ENCODE measurements at places on chromosomes 2 and 18. TPM values are rescaled to one million over a fixed set of nuclear protein-coding genes. Genes with fewer than 3 reads are reported as not detected.

DNA sequence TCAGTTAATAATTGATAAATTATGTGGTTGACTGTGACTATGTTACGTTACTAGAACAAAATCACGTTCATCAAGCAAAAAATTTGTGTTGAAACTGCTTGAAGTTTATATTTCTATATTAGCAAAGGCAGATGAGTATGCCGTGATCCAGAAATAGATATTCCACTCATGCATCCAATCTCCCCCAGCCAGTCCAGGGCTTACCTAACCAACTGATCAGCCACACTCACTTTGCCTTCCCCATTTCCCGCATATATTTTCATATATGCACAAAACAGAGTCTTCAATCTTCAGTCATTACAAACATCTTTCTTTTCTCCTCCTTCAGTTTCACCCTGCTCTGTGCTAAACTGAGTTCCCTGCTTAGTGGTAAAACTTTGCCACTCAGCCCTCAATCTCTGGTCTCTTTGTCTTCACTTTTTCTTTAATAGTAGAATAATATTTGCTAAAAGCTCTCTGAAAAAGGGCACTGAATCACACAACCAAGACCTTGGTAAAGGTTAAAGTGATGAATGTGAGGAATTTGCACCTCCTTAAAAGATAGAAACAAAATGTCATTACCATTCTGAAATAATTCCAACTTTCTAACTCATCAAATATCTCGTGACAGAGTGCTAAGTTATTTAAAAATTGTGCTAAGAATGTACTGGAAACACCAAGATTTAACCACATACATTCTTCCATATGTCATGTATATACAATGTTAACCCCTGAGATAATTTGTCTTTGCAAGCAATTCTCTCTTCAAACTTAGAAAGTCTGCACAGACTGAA, 893.2 kb upstream of the CRIM1 start:
- no peak for DNase-seq
- H3K4me1 ChIP-seq: peaks cover 70% of the 10 kb centered on the region
- H3K36me3 ChIP-seq: no peaks in the 10 kb centered on the region
- H3K27ac ChIP-seq: peak overlapping the region; percentile 92

DNA sequence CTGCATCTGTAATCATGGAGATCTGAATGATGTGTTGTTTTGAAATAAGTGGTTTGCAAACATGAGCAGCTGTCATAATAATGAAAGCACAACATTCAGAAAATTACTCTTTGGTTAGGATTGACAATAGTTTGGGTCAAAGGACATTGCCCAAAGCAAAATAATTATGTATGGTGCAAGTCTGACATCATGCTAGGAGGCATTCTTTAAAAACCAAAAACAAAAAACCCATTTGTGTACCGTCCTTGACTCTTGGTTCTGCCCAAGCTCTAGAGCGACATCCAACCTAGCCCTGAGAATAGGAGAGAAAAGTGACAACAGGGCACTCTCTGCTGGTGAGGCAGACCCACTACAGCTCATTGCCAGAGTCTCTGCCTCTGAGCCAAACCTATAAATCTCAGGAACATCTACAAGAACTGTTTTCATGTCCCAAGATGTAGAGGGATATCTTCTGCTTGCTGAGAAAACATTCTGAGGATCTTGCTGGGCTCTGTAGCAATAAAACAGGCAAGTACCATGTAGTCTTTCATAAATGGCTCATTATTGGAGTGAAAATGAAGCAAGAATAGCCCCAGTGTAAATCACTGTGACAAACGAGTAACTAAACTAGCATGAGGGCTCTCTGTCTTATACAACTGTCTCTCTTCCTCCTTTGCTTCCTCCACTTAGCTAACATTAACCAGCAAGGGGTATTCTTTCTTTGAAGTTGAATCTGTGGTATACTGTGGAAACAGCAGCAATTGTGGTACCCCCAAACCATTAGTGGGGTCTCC, 266.8 kb upstream of the CXCR4 start:
- no peak overlapping the region for H3K4me3 ChIP-seq
- no peak overlapping the region for H3K27ac ChIP-seq
- no peaks in the 10 kb centered on the region for H3K27me3 ChIP-seq

- H3K36me3 ChIP-seq: no peaks in the 10 kb centered on the region
- peak overlapping the region; percentile 90 for H3K4me3 ChIP-seq
- H3K27me3 ChIP-seq: no peaks in the 10 kb centered on the region
- peaks cover 71% of the 10 kb centered on the region for H3K4me1 ChIP-seq
- DNase-seq: no peak
- peak overlapping the region; percentile 97 for H3K27ac ChIP-seq
These were observed 103.5 kb downstream of the SPTBN1 start for GRCh38 chr2:54559593-54560145.

- peaks cover 23% of the 10 kb centered on the region for H3K4me1 ChIP-seq
- no peak overlapping the region for H3K27ac ChIP-seq
- no peak for DNase-seq
- peaks cover 25% of the 10 kb centered on the region for H3K36me3 ChIP-seq
- H3K27me3 ChIP-seq: no peaks in the 10 kb centered on the region
- no peak overlapping the region for H3K4me3 ChIP-seq
These were observed 41.9 kb downstream of the ZNF521 start for GRCh38 chr18:25310045-25310444.

DNA sequence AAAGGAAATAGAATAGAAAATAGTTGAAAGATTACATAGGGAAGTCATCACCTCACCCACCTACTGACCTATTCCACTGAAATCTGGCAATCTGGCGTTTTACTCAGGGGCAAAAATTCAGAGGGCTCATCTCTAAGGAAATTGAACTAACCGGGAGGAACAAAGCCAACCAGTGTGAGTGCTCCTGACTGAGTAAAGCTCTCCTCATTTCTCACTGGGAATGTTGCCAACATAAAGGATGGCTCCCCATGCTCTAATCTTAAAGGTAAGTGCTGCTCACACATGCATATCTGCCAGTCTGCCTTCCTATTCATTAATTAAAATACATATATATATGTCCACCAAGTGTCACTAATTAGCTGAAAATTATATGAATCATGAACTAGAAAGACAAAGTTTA, 13.5 kb upstream of the DOK6 start:
- H3K27ac ChIP-seq: no peak overlapping the region
- no peak overlapping the region for H3K4me3 ChIP-seq
- no peak for DNase-seq

- H3K36me3 ChIP-seq: peaks cover 10% of the 10 kb centered on the region
- peaks cover 30% of the 10 kb centered on the region for H3K4me1 ChIP-seq
- no peak for DNase-seq
- no peaks in the 10 kb centered on the region for H3K27me3 ChIP-seq
- no peak overlapping the region for H3K4me3 ChIP-seq
These were observed 220.1 kb upstream of the CTAGE1 start for GRCh38 chr18:22637787-22638186.

DNA sequence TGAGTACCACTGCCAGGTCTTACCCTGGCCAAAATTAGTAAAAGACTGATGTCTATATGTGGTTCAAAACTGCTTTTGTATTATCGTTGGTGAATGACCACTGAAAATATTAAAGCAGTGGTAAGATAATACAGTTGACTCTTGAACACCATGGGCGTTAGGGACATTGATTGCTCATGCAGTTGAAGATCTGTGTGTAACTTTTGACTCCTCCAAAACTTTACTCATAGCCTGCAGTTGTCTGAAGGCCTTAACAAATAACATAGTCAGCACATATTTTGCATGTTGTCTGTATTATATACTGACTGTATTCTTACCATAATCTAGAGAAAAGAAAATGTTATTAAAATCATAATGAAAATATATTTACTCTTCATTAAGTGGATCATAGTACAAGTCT, 5.8 kb upstream of the ANKRD12 start:
- no peaks in the 10 kb centered on the region for H3K27me3 ChIP-seq
- H3K27ac ChIP-seq: no peak overlapping the region
- peaks cover 40% of the 10 kb centered on the region for H3K36me3 ChIP-seq
- H3K4me1 ChIP-seq: peaks cover 11% of the 10 kb centered on the region
- no peak overlapping the region for H3K4me3 ChIP-seq
- DNase-seq: no peak

DNA sequence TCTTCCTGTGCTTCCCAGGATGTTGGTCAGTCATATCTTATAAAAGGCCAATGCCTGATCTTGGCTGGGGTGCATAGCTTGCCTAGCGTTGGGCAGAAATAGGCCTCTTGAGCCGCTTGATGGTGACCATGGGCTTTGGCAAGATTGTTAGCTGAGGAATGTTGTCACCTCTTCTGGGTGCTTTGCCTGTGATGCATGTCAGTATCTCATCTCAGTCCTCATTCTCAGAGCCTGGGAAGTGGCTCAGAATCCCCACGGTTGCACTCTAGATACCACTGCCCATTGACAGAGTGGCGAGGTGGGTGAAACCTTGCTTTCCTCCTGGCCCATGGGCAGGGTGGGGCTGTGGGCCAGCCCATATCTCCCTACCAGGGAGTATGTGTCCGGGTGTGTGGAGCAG, 79.2 kb upstream of the MGAT5 start:
- no peak overlapping the region for H3K4me3 ChIP-seq
- no peaks in the 10 kb centered on the region for H3K27me3 ChIP-seq
- H3K4me1 ChIP-seq: peaks cover 12% of the 10 kb centered on the region
- H3K36me3 ChIP-seq: no peaks in the 10 kb centered on the region
- no peak for DNase-seq

DNA sequence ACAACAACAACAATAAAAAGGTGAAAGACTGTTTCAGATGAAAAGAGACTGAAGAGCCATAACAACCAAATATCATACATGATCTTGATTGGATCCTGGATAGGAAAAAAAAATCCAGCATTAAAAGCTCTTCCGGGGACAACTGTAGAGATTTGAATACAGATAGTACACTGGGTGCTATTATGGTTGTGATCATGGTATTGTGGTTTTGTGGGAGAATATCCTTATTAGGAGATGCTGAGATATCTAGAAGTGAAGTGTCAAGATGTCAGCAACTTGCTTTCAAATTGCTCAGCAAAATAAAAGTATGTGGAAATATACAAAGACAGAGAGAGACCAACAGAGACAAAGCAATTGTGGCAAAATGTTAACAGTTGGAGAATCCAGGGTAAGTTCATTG, 15.5 kb upstream of the SPATA3 start:
- H3K4me3 ChIP-seq: no peak overlapping the region
- no peaks in the 10 kb centered on the region for H3K36me3 ChIP-seq
- H3K27ac ChIP-seq: no peak overlapping the region
- H3K27me3 ChIP-seq: peaks cover 10% of the 10 kb centered on the region
- no peaks in the 10 kb centered on the region for H3K4me1 ChIP-seq

GRCh38 chr2:54274781-54275242, 18.8 kb upstream of the TSPYL6 start:
- no peaks in the 10 kb centered on the region for H3K36me3 ChIP-seq
- no peak for DNase-seq
- no peak overlapping the region for H3K4me3 ChIP-seq
- H3K27ac ChIP-seq: peak overlapping the region; percentile 38
- peaks cover 3% of the 10 kb centered on the region for H3K4me1 ChIP-seq

DNA sequence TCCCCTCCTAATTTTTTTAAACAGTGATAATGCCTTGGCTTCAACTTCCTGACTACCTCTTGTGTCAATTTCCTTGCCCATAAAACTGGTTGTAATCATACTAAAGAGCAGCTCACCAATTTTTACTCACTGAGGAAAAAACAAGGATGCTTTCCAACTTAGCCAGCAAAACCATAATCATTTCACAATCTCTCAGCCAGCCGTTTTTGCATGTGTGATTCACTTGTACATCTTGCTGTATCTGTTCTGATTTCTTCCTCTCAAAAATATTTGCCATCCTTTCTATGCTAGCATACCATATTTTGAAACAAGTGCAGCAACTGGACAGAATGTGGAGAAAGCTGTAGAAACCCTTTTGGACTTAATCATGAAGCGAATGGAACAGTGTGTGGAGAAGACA, 60.7 kb downstream of the RAB27B start:
- no peak overlapping the region for H3K4me3 ChIP-seq
- H3K27ac ChIP-seq: no peak overlapping the region
- DNase-seq: no peak
- H3K4me1 ChIP-seq: no peaks in the 10 kb centered on the region

GRCh38 chr2:96839293-96839874, 4.4 kb downstream of the ANKRD23 start:
- H3K27ac ChIP-seq: no peak overlapping the region
- peaks cover 2% of the 10 kb centered on the region for H3K4me1 ChIP-seq
- DNase-seq: no peak
- H3K4me3 ChIP-seq: no peak overlapping the region
- H3K36me3 ChIP-seq: no peaks in the 10 kb centered on the region

DNA sequence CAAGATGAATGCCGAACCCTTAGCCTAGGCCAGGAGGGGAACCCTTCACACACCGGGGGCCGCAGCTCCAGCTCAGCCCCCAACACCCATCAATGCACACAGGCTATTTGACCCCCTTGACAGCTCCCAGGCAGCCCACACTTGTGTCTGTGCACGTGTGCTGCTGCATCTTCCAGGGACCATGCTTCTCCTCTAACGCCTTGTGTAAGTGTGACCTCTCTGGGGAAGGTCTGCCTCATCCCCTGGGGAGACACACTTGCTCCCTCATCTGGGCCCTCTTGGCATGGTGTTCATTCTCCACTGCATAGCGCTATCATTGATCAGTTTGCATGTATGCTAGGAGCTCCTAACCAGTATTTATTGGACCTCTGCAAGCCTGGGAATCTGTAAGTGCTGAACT, 120.0 kb upstream of the FHL2 start:
- peaks cover 34% of the 10 kb centered on the region for H3K27me3 ChIP-seq
- no peak overlapping the region for H3K4me3 ChIP-seq
- H3K27ac ChIP-seq: no peak overlapping the region
- peak; percentile 56 for DNase-seq
- H3K4me1 ChIP-seq: peaks cover 27% of the 10 kb centered on the region

GRCh38 chr2:226122041-226122440, 677.6 kb downstream of the IRS1 start:
- no peaks in the 10 kb centered on the region for H3K36me3 ChIP-seq
- no peak overlapping the region for H3K27ac ChIP-seq
- H3K4me1 ChIP-seq: peaks cover 45% of the 10 kb centered on the region
- no peaks in the 10 kb centered on the region for H3K27me3 ChIP-seq
- no peak overlapping the region for H3K4me3 ChIP-seq
- DNase-seq: no peak

DNA sequence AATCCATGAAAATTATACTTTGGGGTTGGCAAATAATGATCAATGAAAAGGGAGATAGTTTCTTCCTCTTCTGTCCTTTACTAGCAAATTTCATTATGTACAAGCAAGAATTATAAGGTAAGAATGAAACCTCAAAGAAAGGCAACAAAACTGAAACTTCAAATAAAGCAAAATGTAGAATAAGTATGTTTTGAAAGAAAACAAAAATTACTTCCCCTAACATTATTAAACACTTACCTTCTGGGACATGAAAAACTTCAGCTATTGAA, 29.4 kb downstream of the THADA start:
- H3K36me3 ChIP-seq: peaks cover 33% of the 10 kb centered on the region
- H3K27ac ChIP-seq: peak overlapping the region; percentile 44
- no peak overlapping the region for H3K4me3 ChIP-seq
- H3K27me3 ChIP-seq: no peaks in the 10 kb centered on the region

GRCh38 chr2:174524527-174524926, 37.7 kb upstream of the GPR155 start:
- peaks cover 48% of the 10 kb centered on the region for H3K27me3 ChIP-seq
- no peak for DNase-seq
- peaks cover 2% of the 10 kb centered on the region for H3K36me3 ChIP-seq
- H3K4me3 ChIP-seq: no peak overlapping the region

ACTR1B gene
- total RNA-seq: 54.4 TPM

CNDP1 gene
- not detected for total RNA-seq

SULT1C3 gene
- total RNA-seq: not detected

ZBTB7C gene
- 0.11 TPM for total RNA-seq

CABYR gene
- total RNA-seq: 3.9 TPM

PLGLB2 gene
- 7.0 TPM for total RNA-seq

OR6B2 gene
- total RNA-seq: not detected

MAL gene
- total RNA-seq: not detected

CHRNG gene
- total RNA-seq: not detected
